ENCODE measurements at places on chromosomes 1 and 21.

GRCh38 chr1:14681182-14681581 is 82.7 kb downstream of the KAZN start:
- no peak for DNase-seq

GRCh38 chr1:24935615-24936484 is 5.8 kb upstream of the RUNX3 start:
- no peak for DNase-seq

DNA sequence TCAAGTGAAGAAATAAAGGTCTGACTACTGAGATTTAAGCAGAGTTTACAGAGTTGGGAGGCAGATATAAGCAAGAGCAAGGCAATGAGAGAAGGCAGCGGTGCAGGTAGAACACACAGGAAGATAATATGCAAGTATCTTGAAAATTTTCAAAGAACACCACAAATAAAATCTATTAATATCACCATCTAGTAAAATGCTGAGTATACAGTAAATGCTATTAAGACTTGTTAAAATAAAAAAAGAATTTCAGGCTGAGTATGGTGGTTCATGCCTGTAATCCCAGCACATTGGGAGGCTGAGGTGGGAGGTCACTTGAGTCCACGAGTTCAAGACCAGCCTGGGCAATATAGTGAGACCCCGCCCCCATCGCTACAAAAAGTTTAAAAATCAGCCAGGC is 20.0 kb downstream of the SORT1 start:
- no peak for DNase-seq

GRCh38 chr1:173048621-173049321 is 2.0 kb downstream of the TNFSF18 start:
- no peak for DNase-seq

DNA sequence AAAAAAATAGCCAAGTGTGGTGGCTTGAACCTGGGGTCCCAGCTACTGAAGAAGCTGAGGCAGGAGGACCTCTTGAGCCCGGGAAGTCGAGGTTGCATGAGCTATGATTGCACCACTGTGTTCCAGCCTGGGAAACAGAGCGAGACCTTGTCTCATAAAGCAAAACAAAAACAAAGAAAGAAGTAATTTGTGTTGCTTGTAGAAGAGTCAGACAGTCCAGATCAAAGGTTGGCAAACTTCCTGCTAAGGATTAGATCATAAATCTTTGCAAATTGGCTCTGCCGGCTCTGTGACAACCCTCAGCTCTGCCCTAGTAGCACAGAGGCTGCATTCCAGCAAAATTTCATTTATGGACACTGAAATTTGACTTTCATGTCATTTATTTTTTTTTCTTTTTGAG is 19.0 kb upstream of the MFN2 start:
- no peak for DNase-seq

- DNase-seq = no peak
These were observed 5.0 kb upstream of the ADAMTSL4 start for GRCh38 chr1:150544204-150544603.

DNA sequence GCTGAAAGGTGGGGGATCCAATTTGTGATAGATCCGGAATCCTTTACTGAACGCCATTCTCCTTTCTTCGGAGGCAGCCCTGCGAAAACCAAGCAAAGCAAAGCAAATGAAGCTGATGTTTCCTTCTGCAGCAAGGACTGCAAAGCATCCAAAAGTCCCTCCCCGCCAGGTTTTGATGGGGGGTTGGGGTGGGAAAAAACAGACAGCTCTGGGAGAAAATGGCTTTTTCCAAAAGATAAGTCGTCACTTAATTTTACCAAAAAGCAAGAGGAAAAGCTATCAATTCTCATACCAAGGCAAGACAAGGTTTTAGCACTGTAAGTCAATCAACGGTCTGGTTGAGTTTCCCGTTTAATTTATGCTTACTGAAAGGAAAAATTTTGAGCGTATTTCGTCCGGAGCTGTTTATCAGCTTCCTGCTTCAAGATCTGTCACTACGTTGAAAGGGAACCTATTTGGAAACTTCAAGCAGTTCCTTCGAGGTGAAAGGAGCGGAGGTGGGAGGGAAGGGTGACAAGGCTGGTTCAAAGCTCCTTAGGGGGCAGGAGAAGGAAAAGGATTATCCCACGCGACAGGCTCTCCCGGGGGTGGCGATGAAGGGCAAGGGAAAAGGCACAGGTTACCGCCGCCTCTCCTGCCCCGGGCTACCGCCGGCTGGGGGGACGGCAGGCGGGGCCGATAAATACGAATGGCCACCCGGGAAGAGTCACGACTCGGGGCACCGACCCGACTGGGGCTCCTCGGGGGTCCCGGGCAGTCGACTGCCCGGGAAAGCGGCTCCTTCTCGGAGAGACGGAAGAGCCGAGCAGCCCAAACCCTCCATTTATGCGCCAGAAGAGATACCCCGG is 750 bp downstream of the SYNJ1 start:
- no peak for DNase-seq

- DNase-seq = no peak
These were observed 16.2 kb downstream of the KRTAP10-1 start for GRCh38 chr21:44523567-44524413.

GRCh38 chr1:54570161-54570560 is 22.1 kb downstream of the ACOT11 start:
- no peak for DNase-seq

DNA sequence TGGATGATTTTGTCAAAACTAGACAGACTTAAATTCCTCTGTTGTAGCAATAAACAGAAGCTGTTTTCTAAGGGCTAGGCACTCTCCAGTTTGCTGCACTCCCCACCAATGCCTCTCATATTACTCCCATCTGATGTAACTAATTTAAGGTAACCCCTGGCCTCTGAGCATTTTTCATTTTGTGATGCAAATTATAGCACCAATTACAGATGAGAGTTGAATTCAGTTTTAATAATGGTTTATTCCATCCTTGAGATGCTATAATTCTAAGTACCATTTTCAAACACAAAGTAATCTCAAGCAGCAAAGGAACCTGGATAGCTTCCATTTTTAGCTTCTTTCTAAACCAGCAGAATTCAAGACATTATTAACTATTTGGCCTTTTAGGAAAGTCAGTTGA is 280.4 kb upstream of the DAB1 start:
- no peak for DNase-seq

GRCh38 chr1:40783001-40783905 is at the start of gene KCNQ4:
Gene KCNQ4, plus strand, starts transcription at chr1:40783787. Its CDS starts 307 bp downstream, at chr1:40784094.
- DNase-seq = peak; percentile 42

DNA sequence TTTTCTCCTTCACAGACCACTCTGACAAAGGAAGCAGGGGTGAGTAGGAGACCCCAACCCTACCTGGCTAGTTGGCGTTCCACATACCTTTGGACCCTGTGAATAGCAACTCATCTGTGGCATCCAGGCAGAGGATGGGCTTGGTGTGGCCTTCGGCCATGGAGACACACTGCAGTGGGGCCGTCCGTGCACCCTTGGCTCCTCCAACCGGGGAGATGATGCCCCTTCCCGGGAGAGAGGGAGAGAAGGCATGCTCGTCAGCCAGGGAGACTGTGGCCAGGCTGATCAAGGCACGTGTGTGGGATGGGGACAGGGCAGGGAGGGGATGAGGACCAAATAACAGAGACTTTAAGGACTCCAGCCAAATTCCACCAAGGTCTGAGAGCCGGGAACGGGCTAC is 42.6 kb downstream of the KIF21B start:
- DNase-seq = no peak

DNA sequence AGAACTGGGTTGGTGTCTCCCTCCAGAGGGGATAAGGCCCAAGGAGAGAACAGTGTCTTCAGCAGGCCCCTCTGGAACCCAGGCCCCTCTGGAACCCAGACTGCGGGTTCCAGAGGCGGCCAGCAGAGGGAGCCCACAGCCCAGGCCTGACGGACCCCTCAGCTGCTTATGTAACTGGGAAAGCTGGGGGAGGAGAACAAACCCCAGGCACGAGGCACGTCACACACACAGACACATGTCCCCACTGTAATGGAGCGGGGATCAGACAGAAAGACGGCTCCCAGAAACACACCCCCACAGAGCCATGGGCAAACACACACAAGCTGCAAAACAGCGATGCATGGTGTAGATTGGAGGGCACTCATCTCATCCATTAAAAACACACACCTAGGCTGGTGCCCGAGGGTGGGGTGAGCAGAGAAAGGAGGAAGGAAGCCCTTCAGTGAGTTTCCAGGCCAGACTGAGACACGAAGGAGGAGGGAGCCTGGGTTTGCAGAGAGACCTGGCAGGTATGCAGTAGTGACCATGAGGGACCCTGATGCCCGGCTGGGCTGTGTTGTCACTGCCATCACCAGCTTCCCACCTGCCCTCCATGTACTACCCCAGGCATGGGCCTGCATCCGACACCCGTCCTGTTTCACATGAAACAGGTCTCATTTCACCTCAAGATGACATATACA is 2.8 kb upstream of the IGSF8 start:
- peak; percentile 67 for DNase-seq

- no peak for DNase-seq
These were observed 143.2 kb downstream of the PIK3R3 start for GRCh38 chr1:45989249-45989648.

DNA sequence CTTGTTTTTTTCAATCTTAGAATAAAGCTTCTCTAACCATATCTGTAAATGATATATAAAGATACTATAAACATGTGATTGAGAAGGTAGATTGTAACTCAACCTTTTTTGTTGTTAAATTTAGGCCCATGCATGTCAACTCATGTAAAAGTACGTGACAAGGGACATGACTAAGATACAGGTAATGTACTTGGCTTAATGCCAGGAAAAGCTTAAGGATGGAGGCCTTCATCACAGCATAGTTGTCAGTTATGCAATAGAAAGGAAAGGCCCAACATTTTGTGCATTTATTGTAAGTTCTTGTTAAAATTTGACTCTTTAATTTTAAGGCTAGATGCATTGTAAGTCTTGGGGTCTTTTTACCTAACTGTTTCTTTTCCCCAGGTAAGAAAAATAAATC is 305.1 kb downstream of the LTN1 start:
- no peak for DNase-seq

DNA sequence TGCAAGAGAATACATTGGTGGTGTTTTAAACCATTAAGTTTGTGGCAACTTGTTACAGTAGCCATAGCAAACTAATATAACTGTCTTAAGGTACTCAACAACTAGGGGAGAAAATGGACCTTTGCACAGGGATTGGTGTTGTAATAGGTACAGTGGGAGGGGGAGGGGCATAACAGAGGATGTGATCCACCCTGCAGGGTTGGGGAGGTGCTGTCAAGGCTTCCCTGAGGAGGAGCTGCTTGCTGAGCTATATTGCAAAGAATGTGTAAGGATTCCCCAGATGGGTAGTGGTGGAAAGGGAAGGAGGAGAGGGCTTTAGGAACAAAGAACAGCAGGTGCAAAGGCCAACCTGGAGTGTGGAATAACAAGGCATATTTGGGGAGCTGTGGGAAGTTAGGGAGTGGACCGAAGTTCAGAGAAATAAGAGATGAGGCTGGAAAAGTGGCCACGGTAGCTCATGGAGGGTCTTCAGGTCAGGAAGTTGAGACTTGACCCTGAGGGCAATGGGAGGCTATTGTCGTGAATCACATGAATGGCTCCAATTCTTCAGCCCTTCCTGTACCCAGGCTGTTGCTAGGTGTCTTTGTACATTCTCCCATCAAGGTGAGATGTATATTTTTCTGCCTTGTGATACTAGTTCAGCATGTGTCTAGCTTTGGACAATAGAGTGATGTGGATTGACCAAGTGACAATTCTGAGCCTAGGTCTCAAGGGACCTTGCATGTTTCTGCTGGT is 168.6 kb upstream of the CSF3R start:
- DNase-seq = no peak

GRCh38 chr1:47843781-47844557 is 153.2 kb downstream of the TRABD2B start:
- no peak for DNase-seq

DNA sequence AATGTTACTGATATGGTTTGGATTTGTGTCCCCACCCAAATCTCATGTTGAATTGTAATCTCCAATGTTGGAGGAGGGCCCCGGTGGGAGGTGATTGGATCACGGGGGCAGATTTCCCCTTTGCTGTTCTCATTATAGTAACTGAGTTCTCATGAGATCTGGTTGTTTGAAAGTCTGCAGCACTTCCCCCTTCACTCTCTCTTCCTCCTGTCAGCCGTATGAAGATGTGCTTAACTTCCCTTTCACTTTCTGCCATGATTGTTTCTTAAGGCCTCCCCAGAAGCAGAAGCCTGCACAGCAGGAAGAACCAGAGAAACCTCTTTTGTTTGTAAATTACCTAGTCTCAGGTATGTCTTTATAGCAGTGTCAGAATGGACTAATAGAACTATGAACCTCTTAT is 28.4 kb downstream of the TRIM33 start:
- no peak for DNase-seq

GRCh38 chr1:108884968-108885367 is 8.2 kb downstream of the GPSM2 start:
- DNase-seq = no peak

- DNase-seq = no peak
These were observed 6.4 kb downstream of the OR2C3 start for GRCh38 chr1:247529771-247530355.

DNA sequence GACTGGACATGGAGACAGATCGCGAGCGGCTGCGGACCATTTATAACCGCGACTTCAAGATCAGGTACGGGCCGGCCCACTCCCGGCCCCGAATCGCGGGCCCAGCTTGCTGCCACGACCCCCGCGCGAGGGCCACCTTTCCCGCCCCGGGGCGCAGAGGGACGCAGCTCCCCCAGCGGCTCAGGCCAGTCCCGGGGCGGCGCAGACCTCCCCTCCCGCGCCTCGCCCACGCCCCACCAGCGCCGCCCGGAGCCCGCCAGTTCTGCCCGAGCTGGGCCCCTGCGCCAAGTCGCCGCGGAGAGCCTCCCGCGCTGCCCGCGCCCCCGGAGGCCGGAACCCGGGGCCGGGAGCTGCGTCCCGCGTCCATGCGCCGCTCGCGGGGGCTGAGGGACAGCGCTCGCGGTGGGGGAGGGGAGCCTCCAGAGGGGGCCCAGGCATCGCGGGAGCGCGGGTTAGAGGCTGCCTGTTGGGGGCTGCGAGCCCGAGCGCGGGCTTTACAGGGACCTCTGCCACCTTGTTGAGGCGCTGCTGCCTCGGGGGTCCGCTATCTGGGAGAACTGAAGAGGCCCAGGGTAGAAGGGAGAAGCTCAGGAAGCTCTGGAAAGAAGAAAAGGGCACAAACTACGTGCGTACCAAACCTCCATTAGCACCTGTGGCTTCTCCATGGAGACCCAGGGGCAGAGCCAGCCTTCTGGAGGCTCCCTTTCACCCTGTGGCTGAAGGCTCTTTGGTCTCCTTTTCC is 698 bp downstream of the MOV10 start:
- peak; percentile 57 for DNase-seq

DNA sequence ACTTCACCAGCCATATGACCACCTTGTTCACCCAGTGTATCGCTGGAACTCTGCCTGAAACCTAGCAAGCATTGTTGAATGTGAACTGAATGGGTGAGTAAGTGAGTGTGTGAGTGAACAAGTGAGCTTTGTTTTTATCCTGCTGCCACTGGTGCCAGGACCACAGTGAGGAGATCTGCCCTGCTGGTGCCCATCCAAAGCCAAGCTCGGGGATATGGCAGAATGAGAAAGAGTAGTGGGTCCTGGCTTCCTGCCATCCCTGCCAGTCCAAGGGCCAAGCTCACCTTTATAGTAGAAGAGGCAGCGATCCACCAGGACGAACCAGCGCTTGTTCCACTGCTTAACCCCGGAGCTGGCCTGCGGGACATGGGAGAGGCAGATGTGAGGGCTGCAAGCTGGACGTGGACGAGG is 53.4 kb upstream of the GOLT1A start:
- DNase-seq = no peak
